Bronchial smooth muscle cell (primary cell): ENCODE measurements at places on chromosomes 5 and 9. TPM values are rescaled to one million over a fixed set of nuclear protein-coding genes. Genes with fewer than 3 reads are reported as not detected.

The PCDHGB3 gene
- total RNA-seq, result 5.1 and 5.4 TPM in 2 replicates

The PCDHA9 gene
- 0.09 and 0.16 TPM in 2 replicates for total RNA-seq

The SHOC1 gene
- total RNA-seq, result under 0.01 TPM in 1 of 2 replicates, not detected in the other

The RABEPK gene
- 37.8 and 53.8 TPM in 2 replicates for total RNA-seq

The C5orf46 gene
- 0.95 TPM in 1 of 2 replicates, not detected in the other for total RNA-seq

The CCDC112 gene
- 1.8 and 6.0 TPM in 2 replicates for total RNA-seq

The FOXD4L3 gene
- not detected in 2 replicates for total RNA-seq

The DAB2 gene
- 79.3 and 131 TPM in 2 replicates for total RNA-seq

The IFNA2 gene
- not detected in 2 replicates for total RNA-seq

The ORM2 gene
- not detected in 2 replicates for total RNA-seq

The PCDHB4 gene
- total RNA-seq, result 0.94 TPM in 1 of 2 replicates, not detected in the other

The CCL19 gene
- not detected in 2 replicates for total RNA-seq

The PCDHGA11 gene
- 7.0 and 12.0 TPM in 2 replicates for total RNA-seq

The PLAC8L1 gene
- 0.17 TPM in 1 of 2 replicates, not detected in the other for total RNA-seq

The PKD2L2 gene
- total RNA-seq, result not detected in 2 replicates

The SLC46A2 gene
- total RNA-seq, result not detected in 2 replicates

The FOXD4L4 gene
- 0.17 and 0.32 TPM in 2 replicates for total RNA-seq

The TSTD2 gene
- total RNA-seq, result 14.2 and 17.6 TPM in 2 replicates

The LECT2 gene
- not detected in 2 replicates for total RNA-seq

The GPR151 gene
- total RNA-seq, result not detected in 2 replicates

The OR13C4 gene
- not detected in 2 replicates for total RNA-seq

The SH3TC2 gene
- 0.34 and 3.6 TPM in 2 replicates for total RNA-seq

The ST8SIA4 gene
- 0.09 and 0.47 TPM in 2 replicates for total RNA-seq

The AP3B1 gene
- 35.6 and 59.7 TPM in 2 replicates for total RNA-seq

The OR1L1 gene
- total RNA-seq, result not detected in 2 replicates

The SLC6A3 gene
- total RNA-seq, result under 0.01 TPM in 1 of 2 replicates, not detected in the other

The IL4 gene
- not detected in 2 replicates for total RNA-seq

The RXFP3 gene
- total RNA-seq, result not detected in 2 replicates

The TRIM36 gene
- total RNA-seq, result 0.09 and 0.32 TPM in 2 replicates

The FLT4 gene
- total RNA-seq, result 0.09 and 0.16 TPM in 2 replicates

The PCDHGA10 gene
- 2.3 and 7.1 TPM in 2 replicates for total RNA-seq

The JAKMIP2 gene
- 0.94 and 1.3 TPM in 2 replicates for total RNA-seq

The RNF183 gene
- total RNA-seq, result not detected in 2 replicates

The FRMD3 gene
- 0.26 and 0.79 TPM in 2 replicates for total RNA-seq

The PCDHA1 gene
- under 0.01 TPM in 2 replicates for total RNA-seq

The OR1Q1 gene
- total RNA-seq, result not detected in 2 replicates

The ABLIM3 gene
- total RNA-seq, result 23.6 and 24.9 TPM in 2 replicates

The TMC1 gene
- total RNA-seq, result under 0.01 and 0.26 TPM in 2 replicates

The HAPLN1 gene
- total RNA-seq, result 0.77 and 1.1 TPM in 2 replicates

The UQCRQ gene
- 150 and 208 TPM in 2 replicates for total RNA-seq

The NUDT12 gene
- total RNA-seq, result 8.5 and 15.3 TPM in 2 replicates

The MYMK gene
- total RNA-seq, result not detected in 2 replicates
